Activated naive CD4-positive, alpha-beta T cell (primary cell): ENCODE measurements at places on chromosomes 7 and 10.
A peak's percentile ranks its signal among the peaks of the same experiment; 100 is the strongest.

DNA sequence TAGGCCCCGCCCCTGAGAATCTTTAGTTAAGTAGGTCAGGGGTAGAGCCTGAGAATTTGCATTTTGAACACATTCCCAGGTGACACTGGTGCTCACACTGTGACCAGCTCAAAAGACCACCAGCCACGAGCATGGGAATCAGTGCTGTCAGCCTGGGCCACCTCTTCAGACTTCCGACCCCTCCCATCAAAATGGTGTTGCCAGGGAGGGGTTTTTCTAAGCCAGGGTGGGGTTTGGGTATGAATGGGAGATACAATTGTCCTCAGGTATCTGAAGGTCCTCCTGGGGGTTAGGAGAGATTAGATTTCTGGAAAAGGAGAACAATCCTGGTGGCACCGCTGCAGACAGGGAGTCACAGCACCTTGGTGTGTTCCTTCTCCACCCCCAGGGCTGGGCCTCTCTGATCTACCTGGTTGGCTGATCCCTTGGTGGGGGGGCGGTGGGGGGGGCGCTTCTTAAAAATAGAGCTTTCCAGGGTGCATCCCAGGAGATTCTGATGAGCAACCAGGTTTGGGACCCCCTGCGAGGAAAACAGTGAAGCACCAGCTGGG is 111.5 kb upstream of the ANLN start:
- no peak for DNase-seq

DNA sequence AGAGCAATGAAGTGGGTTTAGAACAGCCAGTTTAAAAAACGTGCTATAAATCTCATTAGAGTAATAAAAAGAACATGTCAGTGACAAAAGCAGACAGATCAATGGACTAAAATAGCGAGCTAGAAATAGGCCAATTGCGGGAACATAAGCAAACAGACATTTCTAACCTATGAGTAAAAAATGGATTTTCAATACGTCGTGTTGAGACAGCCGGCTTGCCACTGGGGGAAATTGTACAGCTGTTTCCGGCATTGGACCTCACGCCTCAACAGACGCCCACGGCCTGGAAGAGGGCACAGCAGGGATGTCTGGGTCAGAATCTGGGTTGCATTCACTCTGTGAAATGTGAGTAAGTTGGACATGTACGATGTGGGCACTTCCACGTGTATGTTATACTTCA is 92.9 kb downstream of the SVOPL start:
- DNase-seq, result no peak

DNA sequence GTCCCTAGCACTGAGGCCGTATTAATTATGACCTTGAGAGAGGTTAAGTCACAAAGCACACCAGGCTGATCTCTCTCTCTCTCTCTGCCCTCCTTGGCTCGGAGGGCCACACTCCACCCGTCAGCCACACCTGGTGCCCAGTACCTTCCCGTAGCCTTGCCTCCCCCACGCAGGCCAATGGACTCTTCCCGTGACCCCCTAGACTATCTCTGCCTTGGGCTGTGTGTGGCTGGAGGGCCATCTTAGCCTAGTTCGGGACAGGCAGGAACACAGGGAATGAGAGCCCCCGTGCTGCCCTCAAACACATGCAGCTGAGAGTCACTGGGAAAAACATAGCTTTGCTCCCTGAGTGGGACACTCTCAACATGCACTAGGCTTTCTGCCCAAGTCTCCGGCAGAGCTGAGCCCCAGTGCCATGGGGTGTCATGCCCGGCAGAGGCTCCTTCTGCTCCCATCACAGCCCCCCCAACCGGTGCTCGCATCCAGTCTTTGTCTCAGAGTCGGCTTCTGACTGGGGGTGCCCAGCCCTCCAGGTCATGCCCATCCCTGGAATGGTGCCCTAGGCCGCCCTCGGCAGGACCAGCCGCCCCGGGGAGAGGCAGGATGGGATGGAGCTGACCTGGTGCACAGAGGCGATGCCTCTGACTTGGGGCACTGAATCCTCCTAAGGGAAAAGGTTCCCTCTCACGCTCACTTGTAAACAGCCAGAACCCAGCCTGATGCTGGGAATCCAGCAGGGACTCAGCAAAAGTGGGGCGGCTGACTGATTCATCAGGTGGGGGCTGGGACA is 63.0 kb downstream of the TCERG1L start:
- DNase-seq, result no peak

DNA sequence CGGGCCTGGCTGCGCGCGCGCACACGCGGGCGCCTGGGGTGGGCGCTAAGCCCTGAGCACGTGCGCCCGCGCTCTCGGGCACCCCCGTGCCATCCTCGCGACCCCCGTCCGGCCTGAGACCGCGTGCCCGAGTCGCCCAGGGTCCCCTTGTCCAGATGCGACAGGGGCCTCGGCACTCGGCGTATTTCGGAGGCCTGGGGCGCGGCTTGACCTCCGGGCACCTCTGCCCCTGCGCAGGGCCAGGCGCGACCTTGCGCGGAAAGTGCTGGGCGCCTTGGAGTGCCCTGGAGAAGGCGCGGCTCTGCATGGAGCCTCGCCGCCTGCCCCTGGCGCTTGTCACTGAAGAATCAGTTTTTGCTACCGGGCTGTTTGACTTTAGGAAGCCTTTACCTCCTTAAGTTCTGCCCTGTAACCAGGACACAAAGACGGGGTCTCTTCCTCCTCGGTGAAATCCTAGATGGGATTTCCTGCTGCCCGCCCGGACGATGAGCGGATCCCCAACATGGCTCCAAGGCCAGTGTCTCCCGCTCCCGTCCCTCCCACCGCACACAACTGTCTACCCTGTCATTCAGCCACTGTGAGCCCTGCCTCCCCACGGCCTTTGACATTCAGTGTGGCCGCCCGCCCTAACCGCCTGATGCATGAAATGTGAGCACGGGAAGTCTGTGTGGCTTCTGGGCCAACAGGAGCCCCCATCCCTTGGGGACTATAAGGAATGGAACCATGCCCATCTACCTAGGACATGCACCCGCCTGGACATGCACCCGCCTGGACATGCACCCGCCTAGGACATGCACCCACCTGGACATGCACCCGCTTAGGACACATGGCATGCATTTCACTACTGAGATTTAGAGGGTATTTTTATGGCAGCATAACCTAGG is 1.1 kb upstream of the STK32C start:
- DNase-seq, result peak; percentile 12

DNA sequence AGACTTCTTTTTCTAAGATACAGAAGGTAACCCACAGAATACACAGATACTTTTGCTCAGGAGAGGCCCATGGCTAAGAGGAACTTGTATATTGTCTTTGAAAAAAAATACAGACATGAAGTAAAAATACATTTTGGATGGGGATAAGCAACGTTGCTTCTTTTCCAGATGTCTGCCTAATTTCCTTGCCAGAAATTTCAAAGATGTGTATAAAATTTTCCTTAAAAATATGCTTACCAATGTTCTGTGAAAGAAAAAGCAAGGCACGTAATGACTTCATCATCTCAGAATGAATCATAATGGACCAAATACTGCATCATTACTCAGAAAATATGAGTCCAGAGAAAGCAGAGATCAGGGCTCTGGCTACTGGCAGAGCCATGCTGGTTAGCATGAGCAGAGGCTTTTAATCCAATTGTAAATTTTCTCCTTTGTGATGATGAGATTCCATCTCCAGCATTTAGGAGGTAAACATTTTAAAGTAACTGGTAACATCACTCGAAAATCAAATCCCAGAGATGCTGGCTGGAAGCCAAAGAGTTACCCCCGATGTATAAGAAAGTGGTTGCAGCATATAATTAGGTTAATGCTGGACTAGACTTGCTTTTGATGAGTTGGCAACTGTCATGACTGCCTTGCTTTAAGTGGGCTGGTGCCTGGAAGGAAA is 272.5 kb downstream of the SEMA3A start:
- no peak for DNase-seq

DNA sequence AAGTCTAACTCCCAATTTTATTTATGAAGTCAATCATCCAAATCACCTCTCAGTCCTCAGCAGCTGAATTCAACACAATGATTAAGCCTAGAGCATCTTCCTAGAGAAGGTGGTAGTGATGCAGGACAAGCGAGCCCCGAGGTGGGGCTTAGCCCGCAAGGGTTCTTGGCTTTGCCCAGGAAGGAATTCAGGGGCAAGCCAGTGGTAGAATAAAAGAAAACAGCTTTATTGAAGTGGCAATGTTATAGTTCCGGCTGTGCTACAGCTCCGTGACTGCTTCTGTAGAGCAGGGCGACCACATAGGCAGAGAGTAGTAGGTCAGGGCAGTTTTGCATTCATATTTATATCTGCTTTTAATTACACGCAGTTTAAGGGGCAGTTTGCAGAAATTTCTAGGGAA is 18.1 kb downstream of the IL2RA start:
- no peak for DNase-seq

GRCh38 chr10:44963772-44964633 is 4.4 kb downstream of the RASSF4 start:
- no peak for DNase-seq

DNA sequence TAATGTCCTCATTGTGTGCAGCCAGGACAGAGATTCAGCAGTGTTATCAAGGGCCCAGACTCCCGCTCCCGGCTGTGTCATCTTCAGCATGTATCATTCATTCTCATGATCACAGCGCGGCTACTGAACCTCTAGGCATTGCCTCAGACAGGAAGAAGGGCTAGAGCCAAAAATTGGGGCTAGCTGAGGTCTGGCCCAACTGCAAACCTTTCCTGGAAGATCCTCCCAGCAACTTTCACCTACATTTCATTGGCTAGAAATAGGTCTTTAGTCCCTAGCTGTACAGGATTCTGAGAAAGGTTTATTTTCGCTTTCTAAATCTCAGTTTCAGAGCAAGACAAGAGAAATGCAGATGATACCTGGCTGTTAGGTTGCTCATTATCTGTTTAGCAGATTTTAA is 81.9 kb downstream of the CREM start:
- no peak for DNase-seq

- no peak for DNase-seq
These were observed 32.3 kb upstream of the INHBA start for GRCh38 chr7:41735206-41735605.

DNA sequence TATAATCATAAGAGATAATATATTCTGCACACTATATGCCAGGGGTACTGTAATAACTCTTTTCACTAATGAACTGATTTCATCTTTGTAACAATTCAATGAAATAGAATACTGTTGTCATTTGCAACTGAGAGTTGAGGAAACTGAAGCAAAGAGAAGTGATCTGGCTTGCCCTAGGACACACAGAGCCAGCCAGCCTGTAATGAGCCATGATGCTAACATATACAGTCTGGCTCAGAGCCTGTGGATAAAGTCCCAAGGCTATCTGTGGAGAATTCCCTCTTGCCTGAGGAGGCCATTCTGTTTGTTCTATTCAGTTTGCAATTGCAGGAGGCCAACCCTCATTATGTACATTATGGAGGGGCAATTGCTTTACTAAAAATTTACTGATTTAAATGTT is 241.3 kb downstream of the CXCL12 start:
- DNase-seq, result no peak

- no peak for DNase-seq
These were observed 24.3 kb downstream of the PLEKHS1 start for GRCh38 chr10:113775686-113776294.

DNA sequence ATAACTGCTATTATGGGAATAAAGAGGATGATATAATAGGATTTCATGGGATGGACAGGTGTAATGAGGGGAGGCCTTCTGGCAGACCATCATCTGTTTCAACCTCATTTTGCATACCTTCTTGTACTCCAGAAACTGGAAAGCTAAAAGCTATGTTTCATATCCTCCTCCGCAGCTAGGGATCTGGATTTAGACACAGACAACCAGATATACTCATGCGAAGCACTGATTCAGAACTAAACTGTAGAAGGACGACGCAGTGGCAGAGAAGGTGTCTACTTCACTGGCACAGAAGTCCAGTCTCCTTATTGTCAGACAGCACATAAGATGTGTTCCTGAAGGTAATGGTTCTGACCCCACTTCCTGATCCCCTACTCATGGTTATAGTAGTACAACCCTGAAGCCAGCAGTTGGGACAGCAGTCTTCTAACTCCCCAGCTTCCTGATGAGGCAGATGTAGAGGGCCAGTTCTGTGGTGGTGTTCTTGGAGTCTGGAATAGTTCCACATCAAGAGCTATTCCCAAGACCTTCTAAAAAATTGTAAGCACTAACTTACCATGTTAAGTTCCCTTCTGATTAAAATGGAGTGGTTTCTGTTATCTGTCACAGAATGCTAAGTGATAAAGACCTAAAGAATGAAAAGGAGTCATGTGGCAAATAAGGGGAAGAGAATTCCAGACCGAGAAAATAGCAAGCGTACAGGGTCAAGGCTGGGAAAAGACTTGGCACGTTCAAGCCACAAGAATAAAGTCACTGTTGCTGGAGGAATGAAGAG is 550.3 kb downstream of the GRM8 start:
- DNase-seq, result no peak

- DNase-seq, result no peak
These were observed 143.3 kb upstream of the GPR26 start for GRCh38 chr10:123522702-123523312.

GRCh38 chr7:69757981-69758430 is 159.7 kb downstream of the AUTS2 start:
- DNase-seq, result no peak

DNA sequence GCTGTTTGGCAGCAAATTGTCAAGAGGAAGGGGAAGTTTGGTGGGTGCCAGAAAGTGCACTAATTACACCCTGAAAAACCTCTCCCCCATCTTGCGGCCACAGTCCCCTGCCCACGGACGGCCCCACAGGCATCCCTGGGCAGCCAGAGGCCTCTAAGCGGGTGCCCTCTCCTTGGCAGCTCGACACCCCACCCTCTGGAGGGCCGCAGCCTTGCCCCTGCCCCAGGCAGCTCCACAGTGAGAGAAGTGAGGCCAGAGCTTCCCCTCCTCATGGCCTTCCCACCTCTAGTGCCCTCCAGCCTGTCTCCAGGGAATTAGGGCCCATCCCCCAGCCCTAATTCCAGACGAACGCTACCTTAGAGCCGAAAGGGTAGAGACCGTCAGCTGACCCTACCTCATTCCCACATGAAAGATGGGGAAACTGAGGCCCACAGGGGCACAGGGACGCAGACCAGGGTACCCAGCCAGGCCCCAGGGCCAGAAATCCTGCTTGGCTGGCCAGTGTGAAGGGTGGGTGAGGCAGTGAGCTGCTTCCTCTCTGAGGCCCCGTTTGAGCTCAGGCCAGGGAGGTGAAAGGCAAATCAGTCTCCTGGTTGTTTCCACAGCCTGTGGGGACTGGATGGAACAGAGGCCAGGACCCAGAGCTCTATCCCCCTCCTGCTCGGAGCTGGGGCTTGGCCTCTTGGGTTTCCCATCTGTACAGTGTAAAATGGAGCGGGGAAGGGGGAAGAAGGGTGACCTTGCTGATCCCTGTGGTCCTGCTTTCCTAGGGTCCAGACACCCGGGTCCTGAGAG is 10.0 kb downstream of the ZCCHC24 start:
- DNase-seq, result no peak

GRCh38 chr10:1376384-1376945 is 320.3 kb downstream of the WDR37 start:
- no peak for DNase-seq

DNA sequence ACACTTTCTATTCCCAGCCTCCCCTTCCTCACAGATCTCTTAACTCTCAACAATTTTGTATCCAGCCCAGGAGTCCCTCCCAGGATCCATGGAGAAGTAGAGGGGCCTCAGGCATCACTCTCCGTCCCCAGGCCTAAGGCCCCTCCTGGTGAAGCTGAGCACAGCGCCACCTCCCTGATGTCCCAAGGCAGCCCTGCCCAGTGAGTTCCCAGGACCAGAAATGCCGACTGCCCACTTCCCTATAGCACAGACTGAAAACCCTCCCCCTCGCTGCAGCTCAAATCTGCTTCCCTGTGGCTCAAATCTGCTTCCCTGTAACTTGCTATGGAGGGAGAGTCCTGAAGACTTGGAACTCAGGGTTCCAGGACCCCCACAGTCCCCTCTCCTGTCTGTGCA is 35.6 kb downstream of the YKT6 start:
- DNase-seq, result no peak
